ENCODE measurements at places on chromosomes 3 and 15.

- no peak for DNase-seq
These were observed 23.9 kb downstream of the FBXO22 start for GRCh38 chr15:75927601-75928000.

DNA sequence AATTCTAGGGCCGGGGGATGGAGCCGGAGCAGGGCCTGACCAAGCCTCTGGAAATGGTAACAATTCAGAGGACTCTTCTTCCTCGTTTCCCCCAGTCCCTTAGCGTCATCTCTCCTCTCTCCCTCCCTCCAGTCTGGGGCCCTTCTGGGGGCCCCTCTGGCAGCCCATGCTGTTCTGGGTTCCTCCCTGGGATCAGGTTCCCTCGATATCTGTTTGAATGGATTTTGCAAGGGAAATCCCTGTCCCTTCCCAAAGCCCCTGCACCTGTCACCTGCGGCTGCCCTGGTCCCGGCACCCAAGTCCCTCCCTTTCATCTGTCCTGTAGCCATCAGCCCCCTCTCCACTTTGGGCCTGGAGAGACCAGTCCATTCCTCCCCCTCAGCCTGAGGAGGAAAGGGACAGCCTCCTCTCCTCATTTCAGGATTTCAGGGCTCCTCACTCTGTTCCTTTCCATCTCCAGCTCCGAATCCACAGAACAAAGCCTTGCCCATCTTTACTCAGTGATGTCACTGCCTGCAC lies 1.7 kb upstream of the PLCB2 start:
- no peak for DNase-seq

GRCh38 chr3:105564546-105565288 lies 198.0 kb downstream of the ALCAM start:
- DNase-seq = no peak

GRCh38 chr3:45491344-45491743 lies 103.0 kb downstream of the LARS2 start:
- DNase-seq = no peak

Measured in cerebellum (tissue), 4 donors.